Activated CD4-positive, alpha-beta T cell treated with anti-CD3 and anti-CD28 coated beads, Interleukin-2, amount 10 ng/mL, durations not matched to agents 7 days and 5 days (primary cell): ENCODE measurements at places on chromosomes 13 and 19. TPM values are rescaled to one million over a fixed set of nuclear protein-coding genes. Genes with fewer than 3 reads are reported as not detected.

SGCG gene
- total RNA-seq: not detected

DNA sequence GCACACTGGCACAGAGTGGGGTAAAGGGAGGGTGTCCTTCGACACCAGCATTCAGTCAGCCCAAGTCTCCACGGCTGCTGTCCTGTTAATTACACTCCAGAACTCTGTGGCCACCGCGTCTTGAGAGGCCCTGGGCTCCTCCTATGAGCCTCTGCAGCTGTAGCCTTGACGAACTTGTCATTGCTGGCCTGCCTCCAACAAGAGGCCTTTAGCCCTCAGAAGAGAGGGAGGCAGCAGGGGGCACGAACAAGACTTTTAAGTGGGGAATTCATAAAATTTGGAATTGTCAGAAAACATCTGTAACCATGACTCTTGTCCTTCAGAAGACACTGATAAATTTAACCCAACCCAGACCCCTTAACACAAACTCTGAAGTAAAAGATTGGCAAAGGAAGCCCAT is 241.9 kb downstream of the UQCRFS1 start:
- no peak overlapping the region for H3K4me3 ChIP-seq
- no peaks in the 10 kb centered on the region for H3K4me1 ChIP-seq
- H3K36me3 ChIP-seq: no peaks in the 10 kb centered on the region

PDX1 gene
- not detected for total RNA-seq

DNA sequence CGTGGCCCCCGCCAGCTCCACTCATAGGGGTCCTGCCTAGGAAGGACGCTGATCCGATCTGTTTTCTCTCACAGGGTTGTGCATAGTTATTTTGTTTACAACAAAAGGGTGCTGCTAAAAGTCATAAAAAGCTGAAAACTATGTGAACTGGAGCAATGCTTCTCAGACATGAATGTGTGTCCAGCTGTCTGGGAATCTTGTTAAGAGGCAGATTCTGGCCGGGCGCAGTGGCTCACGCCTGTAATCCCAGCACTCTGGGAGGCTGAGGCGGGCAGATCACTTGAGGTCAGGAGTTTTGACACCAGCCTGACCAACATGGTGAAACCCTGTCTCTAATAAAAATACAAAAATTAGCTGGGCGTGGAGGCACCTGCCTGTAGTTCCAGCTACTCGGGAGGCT is 8.6 kb downstream of the LRRC4B start:
- no peaks in the 10 kb centered on the region for H3K36me3 ChIP-seq
- DNase-seq: no peak
- H3K4me1 ChIP-seq: peaks cover 8% of the 10 kb centered on the region
- H3K4me3 ChIP-seq: no peak overlapping the region

REXO1 gene
- 54.7 TPM for total RNA-seq

DNA sequence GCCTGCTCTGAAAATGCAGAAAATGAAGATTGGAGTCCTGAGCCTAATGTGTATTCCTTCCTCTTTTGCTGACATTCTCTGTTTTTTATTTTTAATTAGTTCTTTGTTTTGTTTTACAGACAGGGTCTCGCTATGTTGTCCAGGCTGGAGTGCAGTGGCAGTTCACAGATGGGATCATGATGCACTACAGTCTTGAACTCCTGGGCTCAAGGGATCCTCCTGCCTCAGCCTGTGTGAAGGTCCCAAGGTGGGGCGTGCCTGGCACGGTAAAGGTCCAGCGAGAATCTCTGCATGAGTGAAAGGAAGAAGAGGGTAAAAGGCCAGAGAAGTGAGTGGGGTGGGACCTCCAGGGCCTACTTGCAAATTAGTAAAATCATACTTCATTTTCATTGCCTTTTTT is 34.3 kb upstream of the DGKH start:
- H3K27ac ChIP-seq: no peak overlapping the region
- H3K36me3 ChIP-seq: no peaks in the 10 kb centered on the region
- H3K4me1 ChIP-seq: no peaks in the 10 kb centered on the region
- H3K4me3 ChIP-seq: no peak overlapping the region
- peaks cover 14% of the 10 kb centered on the region for H3K27me3 ChIP-seq
- no peak for DNase-seq

- no peak overlapping the region for H3K4me3 ChIP-seq
- no peak overlapping the region for H3K27ac ChIP-seq
- H3K27me3 ChIP-seq: peaks cover 3% of the 10 kb centered on the region
- no peak for DNase-seq
- no peaks in the 10 kb centered on the region for H3K36me3 ChIP-seq
- H3K4me1 ChIP-seq: no peaks in the 10 kb centered on the region
Measured at GRCh38 chr19:51027873-51028272, 1.5 kb upstream of the KLK11 start.

GRCh38 chr13:77026861-77027621 is at the start of gene FBXL3:
FBXL3 (minus strand) TSS chr13:77027159; CDS start chr13:77021860, 5,299 bp downstream.
- H3K4me3 ChIP-seq: peak within 1 kb of the TSS; percentile 94
- peak; percentile 85 for DNase-seq
- peaks cover 22% of the 10 kb centered on the region for H3K36me3 ChIP-seq
- no peaks in the 10 kb centered on the region for H3K27me3 ChIP-seq

DNA sequence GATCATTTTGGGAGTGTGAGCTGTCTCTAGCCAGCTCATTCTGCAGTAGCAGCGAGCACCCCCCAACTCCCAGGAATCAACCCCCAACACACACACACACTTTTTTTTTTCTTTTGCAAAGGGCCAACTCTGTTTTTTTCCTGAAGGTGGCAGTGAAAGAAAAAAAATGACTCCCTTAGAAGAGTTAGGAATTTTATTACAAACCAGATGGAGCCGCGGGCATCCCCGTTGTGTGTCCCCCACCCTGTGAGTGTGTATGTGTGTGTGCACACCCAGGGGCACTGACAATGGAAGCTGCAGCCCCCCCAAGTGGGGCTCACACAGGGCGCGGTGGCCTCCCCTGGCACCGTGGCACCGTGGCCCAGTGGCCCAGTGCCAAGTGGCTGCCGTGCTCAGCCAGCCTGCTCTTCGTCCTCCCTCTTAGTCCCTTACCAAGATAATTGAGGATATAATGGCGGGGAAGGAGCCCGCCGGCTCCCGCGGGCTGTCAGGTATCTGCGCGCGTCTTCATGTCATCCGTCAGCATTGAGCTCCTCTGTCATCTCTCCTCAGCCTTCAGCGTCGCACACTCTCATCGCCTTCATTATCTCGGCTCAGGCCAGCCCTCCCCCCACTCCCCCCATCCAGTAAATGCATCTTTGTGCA is 314.1 kb downstream of the ZNF536 start:
- no peak for DNase-seq
- H3K27me3 ChIP-seq: peaks cover 20% of the 10 kb centered on the region
- H3K27ac ChIP-seq: no peak overlapping the region
- no peak overlapping the region for H3K4me3 ChIP-seq

DNA sequence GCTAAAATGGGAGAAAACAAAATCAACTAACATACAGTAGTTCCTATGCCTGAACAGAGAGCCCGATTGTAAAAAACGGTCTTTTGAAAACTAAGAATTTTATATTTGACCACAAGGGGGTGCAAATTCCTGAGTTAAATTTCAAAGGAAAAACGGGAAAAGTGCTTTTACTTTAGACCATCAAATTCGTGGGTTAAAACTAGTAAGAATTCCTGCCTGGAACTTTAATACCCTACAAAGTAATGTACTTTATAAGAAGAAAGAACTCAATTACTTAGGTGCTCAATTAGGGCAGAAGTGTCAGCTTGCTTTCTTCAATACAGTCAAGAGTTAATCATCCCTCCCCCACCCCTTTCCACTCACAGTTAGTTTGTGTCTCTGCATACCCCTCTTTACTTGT is 69.8 kb downstream of the KCNRG start:
- peaks cover 32% of the 10 kb centered on the region for H3K36me3 ChIP-seq
- H3K27me3 ChIP-seq: no peaks in the 10 kb centered on the region

- H3K36me3 ChIP-seq: peaks cover 18% of the 10 kb centered on the region
- DNase-seq: no peak
- H3K27ac ChIP-seq: no peak overlapping the region
Measured at GRCh38 chr13:102793611-102794355, 5.0 kb downstream of the POGLUT2 start.

- H3K4me3 ChIP-seq: no peak overlapping the region
- H3K27me3 ChIP-seq: no peaks in the 10 kb centered on the region
- no peak overlapping the region for H3K27ac ChIP-seq
- no peak for DNase-seq
- no peaks in the 10 kb centered on the region for H3K4me1 ChIP-seq
- H3K36me3 ChIP-seq: peaks cover 20% of the 10 kb centered on the region
Measured at GRCh38 chr19:40237791-40238190, 11.3 kb upstream of the CCNP start.

GRCh38 chr13:90502153-90502552 is 845.3 kb upstream of the MIR17HG start:
- no peak overlapping the region for H3K27ac ChIP-seq
- H3K4me3 ChIP-seq: no peak overlapping the region
- no peak for DNase-seq
- H3K4me1 ChIP-seq: no peaks in the 10 kb centered on the region

OR7A5 gene
- total RNA-seq: not detected

UBE2L5 gene
- 0.17 TPM for total RNA-seq

- no peaks in the 10 kb centered on the region for H3K36me3 ChIP-seq
- H3K4me1 ChIP-seq: no peaks in the 10 kb centered on the region
- DNase-seq: no peak
Measured at GRCh38 chr13:83819156-83819555, 63.1 kb downstream of the SLITRK1 start.

DNA sequence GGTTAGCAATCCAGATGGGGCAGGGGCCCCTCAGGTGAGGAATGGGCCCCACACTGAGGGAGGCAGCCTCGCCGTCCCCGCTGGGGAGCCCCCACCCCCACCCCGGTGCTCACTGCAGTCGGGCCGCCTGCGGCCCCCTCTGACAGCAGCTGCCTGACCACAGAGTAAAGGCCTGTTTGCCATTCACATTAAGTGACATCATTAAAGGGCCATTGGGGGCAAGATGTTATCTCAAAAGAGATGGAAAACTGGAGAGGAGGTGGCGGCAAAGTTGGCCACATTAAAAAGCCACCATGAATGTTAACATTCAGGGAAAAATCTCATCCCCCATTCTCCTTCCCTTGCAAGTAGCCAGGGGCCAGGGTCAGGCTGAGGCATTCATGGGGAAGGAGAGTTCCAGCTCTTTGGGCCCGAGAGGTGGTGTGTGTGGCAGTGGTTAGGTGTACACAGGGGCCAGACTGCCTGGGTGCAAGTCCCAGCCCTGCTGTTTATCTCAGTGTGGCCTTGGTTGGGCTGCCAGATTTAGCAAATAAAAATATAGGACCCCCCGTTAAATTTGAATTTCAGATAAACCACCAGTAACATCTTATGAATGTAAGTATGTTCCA is 20.9 kb downstream of the VSTM2B start:
- H3K4me3 ChIP-seq: no peak overlapping the region
- H3K4me1 ChIP-seq: no peaks in the 10 kb centered on the region
- DNase-seq: no peak
- peaks cover 1% of the 10 kb centered on the region for H3K27me3 ChIP-seq

DNA sequence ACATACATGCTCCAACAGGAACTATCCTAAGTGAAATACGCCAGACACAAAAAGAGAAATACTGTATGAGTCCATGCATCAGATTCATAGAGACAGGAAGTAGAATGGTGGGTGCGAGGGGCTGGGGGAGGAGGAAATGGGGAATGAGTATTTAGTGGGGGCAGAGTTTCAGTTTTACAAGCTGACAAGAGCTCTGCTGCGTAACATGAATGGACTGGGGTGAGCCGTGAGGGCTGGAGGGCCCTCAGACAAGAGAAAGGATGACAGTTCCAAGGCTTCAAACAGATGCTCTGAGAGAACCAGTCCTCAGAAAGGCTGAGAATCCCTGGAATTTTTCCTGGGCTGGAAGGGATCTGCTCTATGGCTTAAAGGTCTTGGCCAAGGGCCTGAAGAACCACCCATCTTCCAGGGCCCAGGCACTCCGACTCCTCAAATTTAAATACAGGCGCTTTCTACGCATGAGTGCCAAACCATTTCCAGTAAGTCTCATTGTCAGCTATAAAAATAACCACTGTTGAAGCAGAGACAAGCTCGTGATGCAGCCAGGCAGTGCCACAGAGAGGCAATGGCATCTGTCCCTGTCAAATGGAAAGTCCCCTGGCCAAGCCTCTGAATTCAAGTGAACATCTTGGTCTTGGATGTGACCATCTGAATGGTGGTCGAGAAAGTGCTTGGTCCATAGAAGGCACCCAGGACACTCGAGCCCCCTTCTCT is 17.5 kb downstream of the KLF2 start:
- H3K4me3 ChIP-seq: peak overlapping the region; percentile 10
- H3K27me3 ChIP-seq: peaks cover 3% of the 10 kb centered on the region
- peaks cover 6% of the 10 kb centered on the region for H3K36me3 ChIP-seq
- DNase-seq: peak; percentile 47
- H3K4me1 ChIP-seq: peaks cover 60% of the 10 kb centered on the region

GRCh38 chr13:109844396-109844795 is 58.0 kb upstream of the IRS2 start:
- peaks cover 9% of the 10 kb centered on the region for H3K27me3 ChIP-seq
- no peak overlapping the region for H3K27ac ChIP-seq
- H3K4me3 ChIP-seq: no peak overlapping the region
- no peak for DNase-seq
- H3K36me3 ChIP-seq: no peaks in the 10 kb centered on the region
- H3K4me1 ChIP-seq: peaks cover 7% of the 10 kb centered on the region

DNA sequence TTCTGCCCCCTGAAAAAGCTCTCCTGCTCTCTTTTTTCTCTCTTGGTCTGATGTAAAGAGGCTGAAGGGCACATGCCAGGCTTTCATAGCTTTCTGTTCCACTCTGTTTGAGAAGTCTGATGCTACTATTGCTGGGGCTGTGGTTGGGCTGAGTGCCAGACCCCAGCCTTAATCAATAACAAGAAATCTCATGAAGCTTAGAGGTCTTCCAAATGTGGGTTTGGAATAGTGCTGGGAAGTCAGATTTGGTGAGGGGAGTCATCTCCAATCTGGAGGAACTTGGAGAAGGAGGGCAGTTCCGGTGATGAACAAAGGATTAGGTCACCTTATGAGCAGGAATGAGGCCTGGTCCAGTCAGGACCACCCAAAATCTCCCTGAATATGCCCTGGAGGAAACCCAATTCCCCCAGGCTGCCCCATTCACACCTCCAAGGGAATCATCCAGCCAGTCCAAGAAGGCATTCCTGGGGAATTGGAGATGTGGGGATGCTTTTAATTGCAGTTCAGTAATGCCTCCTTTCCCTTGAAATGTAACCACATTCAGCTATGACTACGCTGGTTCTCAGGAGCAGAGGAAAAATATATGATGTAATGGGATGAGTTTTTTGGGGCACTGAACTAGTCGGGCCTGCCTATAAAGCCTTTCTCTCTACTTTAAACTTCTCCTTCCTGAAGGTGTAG is 102.0 kb downstream of the STARD13 start:
- peaks cover 6% of the 10 kb centered on the region for H3K27me3 ChIP-seq
- no peaks in the 10 kb centered on the region for H3K36me3 ChIP-seq
- no peak overlapping the region for H3K4me3 ChIP-seq
- H3K27ac ChIP-seq: no peak overlapping the region
- no peak for DNase-seq
- peaks cover 8% of the 10 kb centered on the region for H3K4me1 ChIP-seq

GRCh38 chr13:109666656-109667055 is 119.7 kb downstream of the IRS2 start:
- H3K4me1 ChIP-seq: no peaks in the 10 kb centered on the region
- H3K36me3 ChIP-seq: no peaks in the 10 kb centered on the region
- no peak overlapping the region for H3K27ac ChIP-seq
- no peak overlapping the region for H3K4me3 ChIP-seq
- DNase-seq: no peak

SYNGR4 gene
- not detected for total RNA-seq
